NCI-H510A (cell line): ENCODE measurements at places on chromosomes 2 and 18.

DNA sequence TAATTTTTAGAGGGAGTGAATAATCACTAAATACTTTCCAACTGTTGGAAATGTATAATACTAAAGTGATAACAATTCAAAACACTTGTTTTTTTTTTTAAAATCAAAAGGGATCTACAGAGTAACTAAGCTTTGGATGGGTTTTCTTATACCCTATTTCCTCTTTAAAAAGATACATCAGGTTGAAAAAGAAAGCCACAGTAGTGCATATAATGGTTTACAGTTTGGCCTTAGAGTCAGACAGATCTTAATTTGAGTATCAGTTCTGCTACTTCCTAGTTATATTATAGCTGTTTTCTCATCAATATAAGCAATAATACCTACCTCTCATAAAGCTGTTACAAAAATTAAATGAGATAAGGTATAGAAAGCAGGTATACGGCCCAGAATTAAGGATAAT lies 28.5 kb downstream of the PSME4 start:
- DNase-seq: no peak

DNA sequence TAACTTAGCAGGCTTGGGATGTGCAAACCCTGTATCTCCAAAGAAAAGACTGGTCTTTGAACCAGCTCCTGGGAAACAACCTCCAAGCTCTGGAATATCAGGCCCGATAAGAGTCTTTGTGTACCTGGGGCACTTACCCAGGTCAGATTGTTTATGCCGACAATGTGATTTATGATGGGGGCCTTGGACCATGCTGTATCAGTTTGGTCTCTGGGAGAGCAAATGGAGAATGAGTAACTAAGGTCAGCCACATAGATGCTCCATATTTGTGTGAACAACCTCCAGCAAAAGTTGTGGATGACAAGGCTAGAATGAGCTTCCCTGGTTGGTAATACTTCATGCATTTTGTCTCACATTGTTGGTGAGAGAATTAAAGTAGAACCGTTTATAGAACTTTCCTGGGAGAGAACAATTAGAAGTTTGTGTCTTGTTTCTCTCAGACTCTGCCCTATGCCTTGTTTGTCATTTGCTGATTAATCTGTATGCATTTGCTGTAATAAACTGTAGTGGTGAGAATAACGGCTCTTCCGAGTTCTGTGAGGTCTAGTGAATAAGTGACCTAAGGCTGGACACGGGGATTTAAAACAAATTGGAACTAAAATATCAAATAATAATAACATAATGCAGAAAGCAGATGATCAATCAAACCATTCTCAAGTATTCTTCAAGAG lies 259.1 kb downstream of the XIRP2 start:
- DNase-seq: no peak

- no peak for DNase-seq
These were observed 102.2 kb upstream of the ASB18 start for GRCh38 chr2:236366397-236366796.

- DNase-seq: no peak
These were observed 40.6 kb downstream of the GPD2 start for GRCh38 chr2:156476850-156477206.

GRCh38 chr2:10514743-10515142 lies 66.6 kb upstream of the ODC1 start:
- DNase-seq: no peak

DNA sequence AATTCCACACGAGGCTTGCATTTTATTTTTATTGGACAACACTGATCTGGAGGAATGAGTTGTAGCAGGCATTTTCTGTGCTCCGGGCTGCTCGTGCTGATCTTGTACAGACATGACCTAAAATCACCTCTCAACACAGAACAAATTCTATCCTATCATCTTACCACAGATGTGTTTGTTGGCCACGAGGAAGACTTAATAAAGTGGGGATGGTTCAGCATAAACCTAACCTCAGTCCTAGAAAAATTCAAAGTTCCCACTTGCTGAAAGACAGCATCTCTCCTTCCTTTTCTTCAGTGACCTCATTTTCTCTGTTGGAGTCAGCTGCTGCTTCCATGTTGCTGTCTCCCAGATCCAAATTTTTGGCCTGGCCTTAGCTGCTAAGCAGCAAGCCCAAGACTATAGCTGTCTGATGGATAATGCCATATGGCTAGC lies 45.3 kb downstream of the RBKS start:
- no peak for DNase-seq

DNA sequence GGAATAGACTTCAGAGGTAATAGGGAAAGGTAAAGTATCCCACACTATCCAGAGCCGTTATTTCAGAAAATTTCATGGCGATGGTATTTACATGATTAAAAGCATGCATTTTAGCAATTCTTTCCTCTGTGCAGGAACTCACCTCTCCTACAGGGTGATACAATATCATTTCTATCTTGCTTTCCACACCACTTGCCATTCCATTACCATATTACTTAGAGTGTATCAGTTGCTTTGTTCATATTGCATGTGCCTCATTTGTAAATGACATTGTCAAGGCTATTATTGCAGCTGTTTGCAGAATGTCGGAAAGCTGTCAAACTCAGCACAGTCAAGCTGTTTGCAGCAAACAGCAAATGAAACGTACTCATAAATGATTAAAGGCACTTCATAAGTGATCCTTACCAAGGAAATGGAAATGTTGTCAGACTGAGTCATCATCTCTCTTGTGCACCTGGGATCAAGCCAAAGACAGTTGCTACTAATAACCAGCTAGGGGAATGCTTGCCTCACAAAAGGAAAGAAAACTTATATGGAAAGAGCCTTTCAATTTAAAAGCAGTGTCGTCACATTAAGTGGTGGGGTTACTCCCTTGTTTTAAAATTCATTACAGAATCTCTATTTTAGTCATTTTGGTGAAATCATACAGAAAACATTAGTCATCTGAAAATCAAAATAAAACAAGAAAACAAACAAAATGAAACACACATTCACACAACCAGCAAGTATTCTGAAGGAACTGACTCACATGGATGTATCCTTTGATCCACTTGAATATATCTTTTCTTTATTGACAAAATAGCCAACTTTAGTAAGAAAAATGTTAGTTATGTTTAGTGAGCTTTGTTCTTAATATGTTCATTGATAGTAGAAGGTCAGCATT lies 1064.1 kb upstream of the CNTNAP5 start:
- peak; percentile 82 for DNase-seq

DNA sequence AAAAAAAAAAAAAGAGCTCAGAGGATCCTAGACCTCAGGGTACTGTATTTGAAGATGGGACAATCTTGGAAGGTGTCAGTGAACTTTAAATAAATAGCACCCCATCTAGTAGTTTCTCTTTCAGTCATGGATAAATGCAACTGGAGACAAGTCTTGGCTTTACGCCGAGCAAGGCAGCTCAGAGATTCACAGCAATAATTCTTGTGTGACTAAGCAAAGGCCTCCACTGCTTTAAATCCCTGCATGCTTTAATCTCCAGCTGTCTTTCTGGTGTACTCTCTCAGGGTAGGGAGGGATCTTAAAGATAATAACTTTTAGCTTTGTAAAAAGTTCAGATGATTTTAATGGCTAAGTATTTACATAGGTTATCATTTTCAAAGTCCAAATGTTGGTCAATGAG lies 36.3 kb downstream of the NRXN1 start:
- DNase-seq: no peak

GRCh38 chr18:43129946-43130524 lies 14.6 kb upstream of the RIT2 start:
- no peak for DNase-seq

DNA sequence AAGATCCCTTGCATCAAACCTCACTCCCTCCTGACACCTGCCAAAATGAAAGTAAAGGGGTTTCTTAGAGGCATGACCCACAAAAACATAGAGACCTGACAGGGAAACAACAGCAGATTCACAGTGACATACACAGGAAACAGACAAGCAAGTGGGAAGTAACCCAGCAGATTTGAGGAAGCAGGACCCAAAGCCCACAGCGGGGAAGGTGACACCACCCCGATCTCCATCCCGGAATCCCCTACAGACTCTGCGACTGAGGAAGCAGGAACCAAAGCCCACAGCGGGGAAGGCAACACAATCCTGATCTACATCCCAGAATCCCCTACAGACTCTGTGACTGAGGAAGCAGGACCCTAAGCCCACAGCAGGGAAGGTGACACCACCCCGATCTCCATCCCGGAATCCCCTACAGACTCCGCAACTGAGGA lies 21.6 kb downstream of the CIB4 start:
- DNase-seq: no peak

GRCh38 chr2:203396667-203397066 lies 68.5 kb downstream of the ABI2 start:
- no peak for DNase-seq

DNA sequence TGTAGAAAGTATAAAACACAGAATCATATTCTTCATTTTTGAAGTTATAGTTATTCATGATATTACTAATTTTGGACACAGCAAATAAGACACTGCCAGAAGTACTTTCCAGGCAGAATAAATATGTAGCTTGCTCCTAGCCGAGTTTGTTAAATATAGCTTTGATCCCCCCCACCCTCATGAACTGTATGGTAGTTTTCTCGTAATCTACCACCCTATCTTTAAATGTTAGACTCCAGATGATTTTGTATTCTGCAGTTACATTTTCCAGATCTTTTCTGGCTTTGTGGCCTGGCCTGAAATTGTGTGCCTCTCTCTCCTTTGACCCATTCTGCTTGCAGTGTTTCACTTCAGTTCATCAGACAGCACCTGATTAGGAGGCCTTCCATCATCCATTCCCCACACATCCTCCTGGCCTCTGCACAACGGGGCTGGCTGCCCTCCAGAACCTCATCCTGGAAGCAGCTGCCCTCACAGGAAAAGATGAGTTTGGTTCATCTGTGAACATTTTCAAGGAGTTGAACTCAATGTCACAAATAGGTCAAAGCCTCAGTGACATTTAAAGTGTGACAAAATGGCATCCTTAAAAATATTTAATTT lies 4.7 kb upstream of the KCNJ3 start:
- DNase-seq: no peak

DNA sequence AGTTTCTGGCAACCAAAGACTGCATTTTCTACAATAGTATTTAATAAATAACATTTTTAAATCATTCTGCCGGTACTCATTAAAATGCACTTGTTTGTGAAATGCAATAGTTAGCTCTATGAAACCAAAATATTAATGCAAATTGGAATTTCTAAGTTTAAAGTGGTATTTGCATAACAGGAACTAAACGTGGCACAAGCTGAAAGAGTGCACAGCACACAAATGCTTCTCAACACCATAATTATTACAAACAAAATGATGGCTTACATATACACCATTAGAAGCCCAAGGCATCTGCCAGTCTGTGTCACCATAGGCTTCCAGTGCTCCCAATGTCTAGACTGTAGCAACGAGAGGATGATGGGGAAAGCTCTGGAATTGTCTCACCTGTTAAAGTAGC lies 280.5 kb downstream of the TCF4 start:
- no peak for DNase-seq

DNA sequence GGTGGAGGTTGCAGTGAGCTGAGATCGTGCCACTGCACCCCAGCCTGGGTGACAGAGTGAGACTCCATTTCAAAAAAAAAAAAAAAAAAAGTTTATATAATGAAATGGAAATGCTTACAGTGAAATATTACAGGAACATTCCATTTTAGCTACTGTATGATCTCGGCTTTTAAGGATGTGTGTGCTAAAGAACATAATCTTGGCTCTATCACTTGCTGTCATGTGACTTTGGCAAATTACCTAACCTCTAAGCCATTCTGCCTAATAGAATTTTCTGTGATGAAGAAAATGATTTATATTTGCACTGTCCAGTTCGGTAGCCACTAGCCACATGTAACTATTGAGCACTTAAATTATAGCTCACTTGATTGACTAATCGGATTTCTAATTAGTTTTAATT lies 36.3 kb downstream of the SMAD4 start:
- no peak for DNase-seq

DNA sequence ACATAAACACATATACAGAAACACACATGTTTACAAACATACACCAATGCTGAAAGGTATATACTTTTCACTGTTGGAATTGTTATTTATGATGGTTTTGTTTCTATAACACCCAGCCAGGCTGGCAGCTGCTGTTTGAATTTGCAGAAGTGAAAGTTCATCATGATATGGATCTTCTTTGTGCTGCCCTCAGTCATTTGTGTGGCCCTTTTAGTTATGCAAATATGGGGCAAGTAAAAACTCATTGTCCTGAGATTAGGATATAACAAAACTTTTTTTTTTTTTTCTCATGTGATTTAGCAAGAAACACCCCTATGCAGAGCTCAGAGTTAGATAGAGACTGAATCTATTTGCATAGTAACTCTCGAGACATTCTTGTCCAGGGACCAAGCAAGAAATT lies 714.1 kb downstream of the KCNJ3 start:
- no peak for DNase-seq

GRCh38 chr18:35095983-35096676 lies 54.9 kb downstream of the MAPRE2 start:
- DNase-seq: no peak

GRCh38 chr2:124258140-124258880 lies 233.2 kb downstream of the CNTNAP5 start:
- no peak for DNase-seq

- no peak for DNase-seq
These were observed 208.1 kb downstream of the KLHL29 start for GRCh38 chr2:23592898-23593751.

DNA sequence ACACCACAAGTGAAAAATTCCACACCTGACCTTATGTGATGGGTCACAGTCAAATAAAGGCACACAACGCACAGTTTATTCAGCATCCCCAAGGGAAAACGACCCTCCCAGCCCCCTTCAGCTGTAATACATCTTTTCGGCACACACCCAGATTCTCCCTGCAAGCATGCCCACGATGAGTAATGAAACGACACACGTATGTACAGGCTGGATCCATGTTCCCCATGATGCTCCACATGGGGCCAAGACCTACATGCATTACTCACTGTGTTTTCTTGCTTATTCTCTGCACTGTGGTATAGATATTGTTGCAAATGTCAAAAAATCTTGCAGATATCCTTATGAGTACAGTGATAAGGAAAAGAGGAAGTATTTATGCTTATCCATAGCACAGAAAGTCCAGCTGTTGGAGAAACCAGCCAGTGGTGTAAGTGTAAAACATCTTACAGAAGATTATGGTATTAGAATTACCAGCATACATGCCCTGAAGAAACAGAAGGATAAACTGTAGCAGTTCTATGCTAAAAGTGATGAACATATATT lies 32.5 kb upstream of the SGPP2 start:
- no peak for DNase-seq
